ENCODE measurements at places on chromosomes 5 and 9.

- H3K27ac ChIP-seq, result no peak overlapping the region
- no peaks in the 10 kb centered on the region for H3K4me1 ChIP-seq
- no peaks in the 10 kb centered on the region for H3K36me3 ChIP-seq
- no peak for DNase-seq
Observed at GRCh38 chr9:88291856-88292255, 96.4 kb upstream of the SPIN1 start.

DNA sequence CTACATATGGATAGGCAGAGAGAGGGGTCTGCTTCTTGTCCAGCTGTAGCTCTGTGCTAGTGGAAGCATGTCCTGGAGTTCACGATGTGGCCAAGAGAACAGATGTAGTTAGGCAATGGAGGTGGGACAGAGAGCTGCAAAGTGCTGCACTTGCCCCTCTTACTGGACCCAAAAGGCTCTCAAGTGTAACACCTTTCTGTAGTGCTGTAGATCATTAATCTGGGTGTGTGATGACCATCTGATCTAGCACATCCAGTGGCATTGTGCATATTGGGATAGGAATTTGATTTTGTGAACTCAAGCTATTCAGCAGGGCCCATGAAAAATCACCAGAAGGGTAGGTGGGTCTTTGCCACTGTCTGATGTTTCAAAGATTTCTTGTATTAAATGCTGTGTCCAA lies 151.4 kb downstream of the KDM4C start:
- H3K27ac ChIP-seq, result no peak overlapping the region
- no peak for DNase-seq
- H3K27me3 ChIP-seq, result no peaks in the 10 kb centered on the region
- no peaks in the 10 kb centered on the region for H3K36me3 ChIP-seq

DNA sequence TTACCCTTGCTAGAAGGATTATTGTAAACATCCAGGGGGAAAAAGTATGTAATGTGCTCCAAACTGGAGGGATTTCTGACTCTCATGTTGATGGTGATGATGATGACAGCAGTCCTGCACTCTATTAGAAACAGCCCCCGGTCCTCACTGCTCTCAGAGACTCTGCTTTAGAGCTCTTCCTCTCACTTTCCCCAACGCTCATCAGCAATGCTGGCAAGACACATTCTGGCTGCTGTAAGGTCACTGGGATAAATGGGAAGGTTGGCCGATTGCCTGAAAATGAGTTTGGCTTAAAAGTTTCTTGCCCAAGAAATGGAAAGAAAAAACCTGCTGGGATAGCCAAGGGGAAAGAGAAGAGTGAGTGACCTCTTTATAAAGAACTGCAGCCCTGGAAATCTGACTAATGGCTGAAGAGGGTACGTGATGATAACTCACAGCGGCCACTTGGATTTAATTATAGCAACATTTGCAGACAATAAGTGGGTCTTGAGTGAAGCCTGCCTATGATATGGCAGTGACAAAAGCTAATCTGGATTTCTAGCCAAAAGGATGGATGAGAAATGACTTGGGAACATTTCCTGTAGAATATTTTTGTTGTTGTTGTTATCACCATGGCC lies 235.8 kb downstream of the TMEM38B start:
- no peaks in the 10 kb centered on the region for H3K27me3 ChIP-seq
- no peaks in the 10 kb centered on the region for H3K36me3 ChIP-seq
- H3K4me3 ChIP-seq, result no peak overlapping the region
- no peak for DNase-seq
- H3K4me1 ChIP-seq, result no peaks in the 10 kb centered on the region

DNA sequence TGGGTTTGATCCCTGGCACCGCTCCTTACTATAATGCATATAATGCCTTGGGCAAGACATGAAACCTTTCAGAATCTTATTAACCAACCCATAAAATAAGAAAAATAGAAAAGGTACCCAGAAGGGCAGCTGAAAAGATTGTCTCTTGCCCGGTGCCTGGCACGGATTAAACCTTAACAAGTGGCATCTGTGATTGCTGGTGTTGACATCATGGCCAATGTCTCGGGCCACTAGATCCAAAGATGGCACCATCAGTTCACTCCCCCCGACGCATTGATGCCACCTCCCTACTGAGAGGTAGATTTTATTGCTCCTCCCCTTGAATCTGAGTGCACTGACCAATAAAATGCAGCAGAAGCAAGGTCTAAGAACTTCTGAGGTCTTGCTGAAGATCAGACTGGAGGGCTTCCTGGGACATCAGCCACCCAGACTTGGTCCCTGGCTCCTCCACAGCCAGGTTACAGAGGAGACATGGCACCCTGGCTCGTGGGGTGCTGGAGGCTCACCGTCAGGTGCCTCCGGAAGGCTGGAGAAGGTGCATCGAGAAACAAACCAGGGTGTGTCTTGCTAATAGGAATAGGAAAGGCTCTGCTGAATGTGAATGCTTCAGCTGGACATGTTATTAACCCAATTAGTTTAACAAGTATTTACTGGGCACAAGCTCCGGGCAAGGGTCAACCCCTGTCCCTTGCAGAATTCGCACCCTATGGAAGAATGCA lies 80.0 kb upstream of the COL5A1 start:
- no peak overlapping the region for H3K4me3 ChIP-seq
- no peaks in the 10 kb centered on the region for H3K4me1 ChIP-seq
- H3K27ac ChIP-seq, result no peak overlapping the region
- no peaks in the 10 kb centered on the region for H3K27me3 ChIP-seq
- no peak for DNase-seq

DNA sequence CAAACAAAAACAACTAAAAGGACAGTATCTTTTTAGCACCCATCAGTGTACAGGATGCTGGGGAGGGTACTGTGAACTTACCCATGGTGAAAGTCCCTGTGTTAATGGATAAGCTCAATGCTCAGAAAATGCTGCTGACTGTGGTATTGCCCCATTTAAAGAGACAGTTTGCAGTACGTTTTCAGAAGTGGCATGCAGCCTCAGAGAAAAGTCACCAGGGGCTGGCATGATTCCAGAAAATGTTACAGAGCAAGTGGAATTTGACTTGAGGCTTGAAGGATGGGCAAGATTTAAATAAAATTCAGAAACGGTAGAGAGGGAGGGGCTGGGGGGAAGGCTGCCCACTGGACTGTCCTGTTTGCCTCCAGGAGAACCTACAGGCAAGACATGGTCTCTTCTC lies 7.2 kb downstream of the S1PR3 start:
- no peaks in the 10 kb centered on the region for H3K4me1 ChIP-seq
- no peak overlapping the region for H3K4me3 ChIP-seq
- DNase-seq, result no peak
- H3K27ac ChIP-seq, result no peak overlapping the region
- H3K27me3 ChIP-seq, result no peaks in the 10 kb centered on the region

- peaks cover 10% of the 10 kb centered on the region for H3K4me1 ChIP-seq
- H3K36me3 ChIP-seq, result no peaks in the 10 kb centered on the region
- no peak for DNase-seq
- no peak overlapping the region for H3K27ac ChIP-seq
- no peaks in the 10 kb centered on the region for H3K27me3 ChIP-seq
- no peak overlapping the region for H3K4me3 ChIP-seq
Observed at GRCh38 chr5:96476654-96477053, 43.6 kb upstream of the PCSK1 start.

- no peaks in the 10 kb centered on the region for H3K27me3 ChIP-seq
- no peak overlapping the region for H3K4me3 ChIP-seq
- no peak overlapping the region for H3K27ac ChIP-seq
- no peak for DNase-seq
- H3K36me3 ChIP-seq, result no peaks in the 10 kb centered on the region
Observed at GRCh38 chr5:42791151-42791550, 20.5 kb downstream of the SELENOP start.

- H3K27ac ChIP-seq, result no peak overlapping the region
- no peaks in the 10 kb centered on the region for H3K36me3 ChIP-seq
- no peaks in the 10 kb centered on the region for H3K4me1 ChIP-seq
Observed at GRCh38 chr9:28971881-28972280, 1398.6 kb upstream of the C9orf72 start.

GRCh38 chr9:70413464-70413798 lies 1.0 kb downstream of the KLF9 start:
- H3K27me3 ChIP-seq, result peaks cover 9% of the 10 kb centered on the region
- no peaks in the 10 kb centered on the region for H3K36me3 ChIP-seq
- H3K4me3 ChIP-seq, result peak overlapping the region; percentile 10
- no peak overlapping the region for H3K27ac ChIP-seq

DNA sequence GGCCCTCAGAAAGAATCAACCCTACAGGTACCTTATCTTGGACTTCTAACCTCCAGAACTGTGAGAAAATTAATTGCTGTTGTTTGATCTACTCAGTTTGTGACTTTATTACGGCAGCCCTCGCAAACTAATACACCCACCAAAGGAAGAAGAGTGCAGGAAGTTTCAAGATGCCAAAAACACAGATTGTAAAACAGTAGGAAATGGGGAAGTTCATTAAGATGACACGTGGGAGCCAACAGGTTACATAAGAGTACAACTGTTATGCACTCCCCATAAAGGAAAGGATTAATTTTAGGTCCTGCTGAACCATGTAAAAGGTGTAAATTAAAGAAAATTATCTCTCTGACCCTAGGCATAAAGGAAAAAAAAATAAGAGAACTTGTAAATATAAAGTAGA lies 294.3 kb downstream of the EPB41L4A start:
- no peaks in the 10 kb centered on the region for H3K4me1 ChIP-seq
- H3K27me3 ChIP-seq, result no peaks in the 10 kb centered on the region
- no peak for DNase-seq
- H3K27ac ChIP-seq, result no peak overlapping the region
- no peak overlapping the region for H3K4me3 ChIP-seq

DNA sequence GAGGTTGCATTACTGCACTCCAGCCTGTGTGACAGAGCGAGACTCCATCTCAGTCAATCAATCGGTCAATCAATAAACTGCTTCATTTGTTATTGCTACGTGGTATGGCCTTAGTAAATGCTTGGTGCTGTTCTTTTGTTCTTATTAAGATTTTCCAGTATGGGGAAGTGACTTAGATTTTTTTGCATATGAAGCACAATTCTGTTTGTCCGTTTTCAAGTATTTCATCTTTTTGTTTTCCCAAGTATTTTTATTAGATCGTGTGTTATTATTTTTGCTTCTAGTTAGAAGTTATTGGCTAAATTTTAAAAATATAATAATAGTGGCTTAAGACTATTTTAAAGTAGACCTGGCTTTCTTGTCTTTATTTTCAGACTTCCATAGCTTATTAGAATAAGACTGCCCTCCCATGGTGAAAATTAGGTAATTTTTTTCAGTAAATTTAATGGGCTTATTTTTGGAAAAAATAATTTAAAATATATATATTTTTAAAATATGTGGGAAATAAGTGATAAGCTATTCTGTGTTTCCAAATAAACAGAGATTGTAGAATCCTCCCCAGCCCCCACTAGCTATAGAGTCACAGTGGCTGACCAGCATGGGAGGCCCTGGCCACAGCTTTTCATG lies 14.7 kb upstream of the OMD start:
- no peaks in the 10 kb centered on the region for H3K4me1 ChIP-seq
- H3K27me3 ChIP-seq, result no peaks in the 10 kb centered on the region
- DNase-seq, result no peak
- no peak overlapping the region for H3K4me3 ChIP-seq
- H3K27ac ChIP-seq, result no peak overlapping the region

- DNase-seq, result peak; percentile 92
- no peaks in the 10 kb centered on the region for H3K4me1 ChIP-seq
- H3K27me3 ChIP-seq, result no peaks in the 10 kb centered on the region
- no peaks in the 10 kb centered on the region for H3K36me3 ChIP-seq
- no peak overlapping the region for H3K27ac ChIP-seq
- no peak overlapping the region for H3K4me3 ChIP-seq
Observed at GRCh38 chr5:10689391-10690081, 71.5 kb downstream of the DAP start.

DNA sequence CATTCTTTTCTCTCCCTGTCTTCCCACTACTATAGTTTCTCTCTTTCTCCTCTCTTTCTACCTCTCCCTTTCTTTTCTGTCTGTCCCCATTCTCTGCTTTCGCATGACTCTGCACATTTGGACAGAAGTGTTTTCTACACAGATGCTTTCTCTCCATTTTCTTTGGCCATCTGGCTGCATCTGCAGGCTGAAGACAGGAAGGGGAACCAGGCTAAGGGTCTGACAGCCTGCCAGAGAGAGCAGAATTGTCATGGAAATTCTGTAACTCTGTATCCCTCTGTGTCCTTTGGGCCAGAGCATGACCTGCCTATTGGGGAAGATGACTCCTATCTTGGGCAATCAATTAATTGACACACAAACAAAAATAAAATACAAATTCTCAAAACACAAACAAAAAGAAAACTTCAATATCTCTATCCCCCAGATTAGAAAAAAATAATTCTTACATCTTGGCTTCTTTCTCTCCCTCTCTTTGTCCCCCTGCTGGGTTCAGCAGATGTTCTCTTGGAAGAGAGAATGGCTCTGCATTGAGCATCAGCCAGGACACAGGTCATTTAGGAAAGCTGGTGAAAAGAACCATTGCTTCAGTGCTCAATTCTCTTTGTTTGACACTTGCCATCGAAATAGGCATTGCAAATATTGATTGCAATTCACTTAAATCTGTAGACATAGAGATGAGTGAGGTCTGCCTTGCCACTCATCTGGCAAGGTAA lies 415.9 kb upstream of the KLF4 start:
- DNase-seq, result no peak
- no peaks in the 10 kb centered on the region for H3K36me3 ChIP-seq
- H3K27me3 ChIP-seq, result no peaks in the 10 kb centered on the region
- no peaks in the 10 kb centered on the region for H3K4me1 ChIP-seq

DNA sequence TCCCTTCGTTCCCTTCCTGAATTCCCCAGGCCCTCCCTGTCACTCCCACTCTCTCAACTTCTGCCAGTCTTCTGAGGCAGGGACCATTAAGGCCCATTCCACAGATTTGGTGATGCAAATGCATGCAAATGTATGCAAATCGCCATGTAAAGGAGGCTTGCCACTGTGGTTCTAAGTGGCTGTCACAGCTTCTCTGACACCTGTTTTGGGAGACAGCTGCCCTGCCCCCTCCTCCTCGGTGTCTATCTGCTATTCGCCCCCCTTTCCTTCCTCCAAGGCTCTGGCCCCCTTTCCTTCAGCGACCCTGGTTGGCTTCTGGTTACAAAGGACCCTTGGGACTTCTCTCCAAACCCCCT lies 10.5 kb upstream of the ARAP3 start:
- H3K4me3 ChIP-seq, result no peak overlapping the region
- H3K27me3 ChIP-seq, result no peaks in the 10 kb centered on the region
- DNase-seq, result no peak

- H3K27ac ChIP-seq, result no peak overlapping the region
- DNase-seq, result no peak
- no peaks in the 10 kb centered on the region for H3K36me3 ChIP-seq
- no peaks in the 10 kb centered on the region for H3K27me3 ChIP-seq
Observed at GRCh38 chr5:24363789-24364481, 280.8 kb downstream of the CDH10 start.

DNA sequence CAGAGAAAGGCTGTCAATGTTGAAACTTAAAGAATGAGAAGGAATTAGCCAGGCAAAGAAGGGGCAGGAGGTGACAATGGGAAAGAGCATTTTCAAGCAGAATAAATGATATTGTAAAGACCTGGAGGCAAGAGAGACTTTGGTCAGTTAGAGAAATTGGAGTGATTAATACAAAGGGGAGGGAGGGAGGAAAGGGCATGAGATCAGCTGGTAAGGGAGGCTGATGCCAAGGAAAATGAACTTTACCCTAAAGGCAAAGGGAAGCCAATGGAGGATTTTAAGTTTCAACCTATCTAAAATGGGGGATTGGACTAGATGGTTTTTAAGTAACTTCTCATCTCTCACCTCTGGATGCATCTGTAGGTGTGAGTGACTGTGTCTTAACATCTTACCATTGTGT lies 23.3 kb downstream of the C5 start:
- no peaks in the 10 kb centered on the region for H3K27me3 ChIP-seq
- no peaks in the 10 kb centered on the region for H3K4me1 ChIP-seq
- DNase-seq, result no peak
- H3K36me3 ChIP-seq, result no peaks in the 10 kb centered on the region

All from mesendoderm (in vitro differentiated cells).